Stimulated activated CD8-positive, alpha-beta memory T cell treated with anti-CD3 and anti-CD28 coated beads, Interleukin-2, amount 100 ng/mL, for 1 hour (primary cell): ENCODE measurements at places on chromosomes 11 and 22.

GRCh38 chr22:42431401-42432019 lies 693 bp downstream of the NFAM1 start:
- no peak for DNase-seq

DNA sequence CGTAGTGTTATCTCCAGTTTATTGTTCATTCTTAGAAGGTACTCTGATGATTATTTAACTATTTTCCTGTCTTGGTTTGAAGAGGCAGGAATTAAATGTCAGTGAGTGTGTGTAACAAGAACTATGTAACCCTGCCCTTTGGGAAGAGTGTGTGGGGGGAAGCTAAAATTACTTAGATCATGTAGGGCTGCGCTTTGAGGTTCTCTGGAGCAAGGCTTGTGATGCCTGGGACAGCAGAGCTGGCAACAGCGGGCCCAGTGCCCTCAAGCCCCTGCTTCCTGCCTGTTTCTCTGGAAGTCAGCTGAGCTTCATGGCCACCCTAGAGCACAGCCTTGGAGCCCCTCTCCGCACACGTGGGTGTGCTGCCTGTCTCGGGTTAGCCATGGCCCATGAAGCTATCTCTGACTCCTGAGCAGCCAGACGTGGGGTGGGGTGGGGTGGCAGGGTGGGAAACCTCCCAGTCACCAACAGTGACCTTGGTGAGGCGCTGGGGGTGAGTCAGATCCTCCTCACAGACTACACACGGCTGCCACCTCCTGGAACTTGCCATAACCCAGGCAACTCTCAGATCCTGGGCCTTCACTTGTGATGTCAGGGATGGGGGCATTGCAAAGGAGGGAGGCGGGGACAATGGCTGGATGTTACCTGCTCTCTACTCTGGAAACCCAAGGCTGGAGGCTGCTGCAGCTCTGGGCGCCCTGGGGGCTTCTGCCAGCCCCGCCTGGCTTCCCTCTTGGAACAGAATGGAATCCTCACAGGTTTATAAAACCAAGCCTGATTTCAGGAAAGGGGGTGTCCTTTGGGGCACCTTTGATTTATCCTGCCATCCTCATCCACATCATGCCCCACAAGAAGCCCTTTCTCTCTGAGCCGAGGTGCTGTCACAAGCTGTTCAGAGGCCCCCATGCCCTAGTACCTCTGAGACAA lies 88.6 kb downstream of the SNX19 start:
- no peak for DNase-seq

GRCh38 chr22:33747029-33747428 lies 173.2 kb downstream of the LARGE1 start:
- DNase-seq = no peak

- no peak for DNase-seq
These were observed 13.2 kb upstream of the HDHD5 start for GRCh38 chr22:17172029-17172833.

DNA sequence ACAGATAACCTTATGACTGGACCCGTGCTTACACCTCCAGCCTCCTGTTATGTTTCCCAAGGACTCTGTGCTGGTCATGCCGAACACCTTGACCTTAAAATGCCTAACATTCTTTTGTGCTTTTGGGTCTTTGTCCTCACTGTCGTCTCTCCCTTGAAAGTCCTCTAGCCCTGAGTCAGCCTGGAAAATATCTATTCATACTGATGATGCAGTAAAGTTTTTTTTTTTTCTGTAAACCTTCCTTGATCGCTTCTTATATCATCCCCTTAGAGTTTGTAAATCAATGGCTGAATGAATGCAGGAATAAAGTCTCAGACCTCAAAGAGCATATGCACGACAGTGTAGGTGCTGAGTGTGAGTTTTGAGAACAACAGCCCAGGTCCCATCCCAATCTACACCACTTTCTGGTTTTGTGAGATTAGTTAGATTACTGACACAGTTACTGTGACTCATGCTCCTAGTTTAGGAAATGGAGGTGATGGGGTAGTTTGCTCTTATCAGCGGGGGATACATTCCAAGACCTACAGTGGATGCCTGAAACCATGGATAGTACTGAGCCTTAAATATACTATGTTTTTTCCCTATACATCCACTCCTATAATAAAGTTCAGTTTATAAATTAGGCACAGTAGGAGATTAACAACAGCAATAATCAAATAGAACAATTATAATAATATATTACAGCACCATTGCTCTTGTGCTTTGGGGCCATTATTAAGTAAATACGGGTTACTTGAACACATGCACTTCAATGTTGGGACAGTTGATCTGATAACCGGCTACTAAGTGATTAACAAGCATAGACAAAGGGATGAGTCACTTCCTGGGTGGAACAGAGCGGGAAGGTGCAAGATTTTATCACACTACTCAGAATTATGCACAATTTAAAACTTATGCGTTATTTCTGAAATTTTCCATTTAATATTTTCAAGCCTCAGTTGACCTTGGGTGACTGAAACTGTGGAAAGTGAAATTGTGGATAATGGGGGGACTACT lies 8.6 kb downstream of the TCN1 start:
- DNase-seq = no peak

GRCh38 chr11:71499125-71499524 lies 27.9 kb upstream of the KRTAP5-7 start:
- DNase-seq = no peak

GRCh38 chr11:33935461-33936456 lies 43.9 kb upstream of the LMO2 start:
- DNase-seq = no peak

- no peak for DNase-seq
These were observed 27.6 kb downstream of the CHKA start for GRCh38 chr11:68093565-68093964.

- no peak for DNase-seq
These were observed 2.9 kb downstream of the SLC16A8 start for GRCh38 chr22:38080850-38081635.

DNA sequence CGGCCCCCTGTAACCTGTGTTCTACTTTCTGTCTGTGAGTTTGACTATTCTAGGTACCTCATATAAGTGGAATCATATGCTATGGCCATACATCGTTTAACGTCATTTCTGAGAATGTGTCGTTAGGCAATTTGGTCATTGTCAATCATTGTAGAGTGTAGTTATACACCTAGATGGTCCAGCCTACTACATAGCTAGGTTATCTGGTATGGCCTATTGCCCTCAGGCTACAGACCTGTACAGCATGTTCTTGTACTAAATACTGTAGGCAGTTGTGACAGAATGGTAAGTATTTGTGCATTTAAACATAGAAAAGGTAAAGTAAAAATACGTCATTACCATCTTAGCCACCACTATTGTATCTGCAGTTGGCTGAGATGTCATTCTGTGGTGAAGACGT lies 35.2 kb downstream of the MYO7A start:
- DNase-seq = no peak

- DNase-seq = no peak
These were observed 26.6 kb upstream of the OSBPL5 start for GRCh38 chr11:3191586-3192324.
